ENCODE measurements at places on chromosomes 6 and 20.

- no peak for DNase-seq
These were observed 6.9 kb upstream of the SYNDIG1 start for GRCh38 chr20:24462460-24463010.

DNA sequence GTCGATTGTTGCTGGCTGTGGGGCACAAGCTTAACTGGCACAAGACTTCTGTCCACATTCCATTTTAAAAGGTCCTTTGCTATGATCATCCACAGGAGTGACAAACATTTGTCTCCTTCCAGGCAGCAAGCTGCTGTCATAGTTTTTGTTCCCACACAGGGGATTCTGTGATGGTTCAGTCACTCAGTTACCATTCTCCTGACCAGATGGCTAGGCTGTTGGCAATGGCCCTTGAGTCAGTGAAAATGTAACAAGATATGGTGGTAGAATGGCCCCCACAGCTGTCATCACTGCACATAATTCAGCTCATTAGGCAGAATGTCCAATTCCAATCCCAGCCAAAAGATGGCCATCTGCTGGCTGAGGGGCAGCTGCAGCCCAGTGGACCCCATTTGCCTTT, 13.7 kb downstream of the BPIFA1 start:
- no peak for DNase-seq

DNA sequence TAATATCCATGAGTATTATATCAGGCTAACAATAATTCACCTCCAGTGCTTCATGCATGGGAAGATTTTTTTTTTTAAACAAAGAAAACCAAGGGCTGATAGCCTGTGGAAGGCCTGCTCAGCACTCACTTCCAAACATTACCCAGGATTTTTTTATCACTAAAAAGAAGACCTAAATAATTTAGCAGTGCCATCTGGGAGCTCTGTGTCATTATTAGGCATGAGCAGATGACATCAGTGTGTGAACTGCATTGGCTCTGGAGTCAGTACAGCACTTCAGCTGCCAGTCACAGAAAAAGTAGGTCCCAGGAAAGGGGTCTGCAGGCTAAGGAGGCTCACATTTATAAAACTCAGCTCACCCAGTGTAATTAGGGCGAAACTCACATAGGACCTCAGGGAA, 94.8 kb downstream of the COL21A1 start:
- DNase-seq = no peak

- DNase-seq = peak; percentile 61
These were observed 13.6 kb upstream of the WFDC8 start for GRCh38 chr20:45592574-45593189.

- no peak for DNase-seq
These were observed 248.8 kb downstream of the SOD2 start for GRCh38 chr6:159444056-159444760.

GRCh38 chr20:16947479-16947878, 199.3 kb downstream of the OTOR start:
- no peak for DNase-seq

GRCh38 chr6:134457941-134458340, 140.0 kb upstream of the SGK1 start:
- peak; percentile 21 for DNase-seq

DNA sequence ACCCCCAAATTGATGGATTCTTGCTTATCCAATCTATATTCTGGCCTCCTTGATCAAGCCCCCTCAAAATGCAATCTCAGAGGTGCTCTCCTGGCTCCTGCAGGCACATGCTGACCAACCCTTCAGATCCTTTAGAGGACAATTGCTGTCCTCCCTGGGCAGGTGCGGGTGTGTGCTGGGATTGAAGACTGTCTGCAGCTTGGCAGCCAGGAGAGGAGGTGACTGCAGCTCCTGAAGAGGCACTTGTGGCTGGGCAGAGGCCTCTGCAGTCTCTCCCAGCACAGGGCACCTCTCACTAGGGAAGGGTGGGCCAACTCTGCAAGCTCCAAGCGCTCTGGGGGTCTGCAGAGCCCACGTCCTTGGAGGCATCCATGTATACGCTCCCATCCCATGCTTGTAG, 28.5 kb downstream of the SUMO4 start:
- no peak for DNase-seq

GRCh38 chr6:36962874-36963273, 8.3 kb downstream of the PI16 start:
- peak; percentile 96 for DNase-seq

GRCh38 chr6:158847786-158848185, 28.6 kb upstream of the EZR start:
- no peak for DNase-seq
